CD8-positive, alpha-beta T cell (primary cell): ENCODE measurements at places on chromosomes 13 and 19.

GRCh38 chr13:113446488-113446854, 6.8 kb downstream of the ADPRHL1 start:
- no peak for DNase-seq

DNA sequence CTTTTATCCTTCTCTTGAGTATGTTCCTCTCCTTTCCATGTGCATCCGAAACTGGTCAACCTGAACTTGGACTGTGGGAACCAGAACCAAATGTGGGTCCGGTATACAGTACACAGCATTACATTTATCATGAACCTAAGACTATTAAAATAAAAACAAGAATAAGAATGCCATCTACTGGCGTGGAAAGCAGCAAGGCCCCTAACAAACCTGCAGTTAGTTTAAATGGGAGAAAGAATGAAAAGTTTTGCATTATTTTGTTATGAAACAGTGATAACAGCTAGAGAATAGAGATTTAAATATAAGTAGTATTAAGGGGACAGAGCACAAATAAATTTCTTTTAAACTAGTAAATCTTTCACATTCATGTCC, 159.5 kb downstream of the RBM26 start:
- no peak for DNase-seq

GRCh38 chr13:87057807-87058520, 613.2 kb upstream of the SLITRK5 start:
- DNase-seq = no peak

DNA sequence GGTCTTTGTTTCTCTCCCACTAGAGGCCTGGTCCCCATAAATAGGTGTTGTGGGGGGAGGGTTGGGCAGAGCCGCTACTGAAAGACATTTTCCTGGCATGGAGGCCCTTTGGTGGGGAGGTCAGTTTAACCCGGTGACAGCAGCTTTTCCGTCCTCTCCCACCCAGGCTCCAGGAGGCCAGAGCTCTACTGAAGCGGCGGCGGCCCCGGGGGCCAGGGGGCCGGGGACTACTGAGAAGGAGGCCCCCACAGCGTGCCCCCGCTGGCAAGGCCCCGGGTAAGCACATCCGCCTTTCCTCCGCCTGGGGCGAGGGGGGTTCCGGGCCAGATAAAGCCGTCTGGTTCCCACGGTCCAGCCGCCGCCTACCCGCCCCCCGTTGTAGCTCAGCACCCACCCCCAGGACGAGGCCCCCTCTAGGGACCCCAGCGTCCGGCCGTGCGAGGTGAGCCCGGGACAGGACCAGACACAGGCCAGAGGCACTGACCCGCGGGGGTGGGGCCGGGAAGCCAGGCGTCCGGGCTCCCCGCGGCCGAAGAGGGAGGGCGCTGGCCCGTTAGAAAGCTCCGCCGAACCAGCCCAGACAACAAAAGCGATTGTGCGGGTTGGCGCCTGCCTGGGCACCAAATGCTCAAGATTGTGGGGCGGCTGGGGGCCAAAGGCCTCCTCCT, 1.1 kb upstream of the LTBP4 start:
- DNase-seq = peak; percentile 32

GRCh38 chr13:85287528-85287927, 511.7 kb downstream of the SLITRK6 start:
- no peak for DNase-seq

GRCh38 chr19:3020321-3020960, 8.6 kb downstream of the TLE2 start:
- no peak for DNase-seq

GRCh38 chr19:2823646-2824045, 4.0 kb downstream of the ZNF554 start:
- no peak for DNase-seq

DNA sequence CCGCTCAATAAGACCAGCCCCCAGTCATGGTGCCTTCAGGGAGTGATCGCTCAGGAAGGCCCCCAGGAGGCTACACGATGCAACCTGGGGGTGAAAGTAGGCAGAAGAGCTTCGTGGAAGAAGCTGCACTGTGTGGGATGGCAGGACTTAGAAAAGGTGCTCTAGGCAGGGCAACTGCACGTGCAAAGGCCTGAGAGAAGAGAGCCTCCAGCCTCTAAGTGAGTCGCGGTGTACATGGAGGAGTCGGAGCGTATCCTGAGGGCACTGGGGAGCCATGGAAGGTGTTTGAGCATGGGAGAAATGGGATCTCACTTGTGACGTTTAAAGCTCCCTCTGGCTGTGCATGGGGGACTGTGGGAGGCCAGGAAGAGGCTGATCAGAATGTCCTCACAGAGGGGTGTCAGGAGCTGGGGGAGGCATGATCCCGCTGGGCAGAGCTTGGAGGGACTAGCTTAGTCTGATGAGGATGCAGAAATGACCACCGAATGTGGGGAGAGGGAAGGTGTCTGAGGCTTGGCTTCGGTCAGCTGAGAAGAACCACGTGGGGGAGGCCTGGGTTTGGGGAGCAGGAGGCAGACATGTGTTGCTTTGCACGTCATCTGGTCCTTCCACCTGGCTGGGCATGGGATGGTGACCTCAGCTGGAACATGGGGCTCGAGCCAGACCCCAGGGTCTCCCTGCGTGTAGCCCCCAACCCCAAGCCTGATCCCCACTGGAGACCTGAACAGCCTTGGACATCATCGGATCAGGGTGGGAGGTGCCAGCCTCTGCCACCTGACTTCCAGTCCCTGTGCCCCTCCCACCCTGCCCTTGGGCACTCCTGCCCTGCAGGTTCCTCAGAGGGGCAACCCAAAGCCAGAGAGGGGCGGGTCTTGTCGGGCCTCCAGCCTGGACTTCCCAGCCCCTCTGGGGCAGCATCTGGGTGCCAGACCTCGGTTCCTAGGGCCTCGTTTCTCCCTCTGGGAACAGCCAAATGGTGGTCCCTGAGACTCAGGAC, 1.1 kb downstream of the APC2 start:
- no peak for DNase-seq

GRCh38 chr13:50075619-50076097, 60.4 kb downstream of the KCNRG start:
- DNase-seq = no peak

- no peak for DNase-seq
Observed at GRCh38 chr13:84303035-84303434, 420.8 kb upstream of the SLITRK1 start.

DNA sequence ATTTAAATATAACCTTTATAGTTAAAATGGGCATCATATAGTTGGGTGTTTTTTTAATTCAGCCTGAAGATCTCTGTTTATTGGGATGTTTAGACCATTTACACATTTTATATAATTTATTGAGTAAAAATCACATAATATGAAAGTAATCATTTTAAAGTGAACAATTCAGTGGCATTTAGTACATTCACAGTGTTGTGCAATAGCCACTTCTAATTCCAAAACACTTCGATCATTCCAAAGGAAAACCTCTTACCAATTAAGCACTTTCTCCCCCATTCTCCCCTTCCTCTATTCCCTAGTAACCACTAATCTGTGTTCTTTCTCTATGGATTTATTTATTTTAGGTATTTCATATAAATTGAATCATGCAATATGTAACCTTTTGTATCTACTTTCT, 30.2 kb downstream of the ZNF527 start:
- DNase-seq = no peak

DNA sequence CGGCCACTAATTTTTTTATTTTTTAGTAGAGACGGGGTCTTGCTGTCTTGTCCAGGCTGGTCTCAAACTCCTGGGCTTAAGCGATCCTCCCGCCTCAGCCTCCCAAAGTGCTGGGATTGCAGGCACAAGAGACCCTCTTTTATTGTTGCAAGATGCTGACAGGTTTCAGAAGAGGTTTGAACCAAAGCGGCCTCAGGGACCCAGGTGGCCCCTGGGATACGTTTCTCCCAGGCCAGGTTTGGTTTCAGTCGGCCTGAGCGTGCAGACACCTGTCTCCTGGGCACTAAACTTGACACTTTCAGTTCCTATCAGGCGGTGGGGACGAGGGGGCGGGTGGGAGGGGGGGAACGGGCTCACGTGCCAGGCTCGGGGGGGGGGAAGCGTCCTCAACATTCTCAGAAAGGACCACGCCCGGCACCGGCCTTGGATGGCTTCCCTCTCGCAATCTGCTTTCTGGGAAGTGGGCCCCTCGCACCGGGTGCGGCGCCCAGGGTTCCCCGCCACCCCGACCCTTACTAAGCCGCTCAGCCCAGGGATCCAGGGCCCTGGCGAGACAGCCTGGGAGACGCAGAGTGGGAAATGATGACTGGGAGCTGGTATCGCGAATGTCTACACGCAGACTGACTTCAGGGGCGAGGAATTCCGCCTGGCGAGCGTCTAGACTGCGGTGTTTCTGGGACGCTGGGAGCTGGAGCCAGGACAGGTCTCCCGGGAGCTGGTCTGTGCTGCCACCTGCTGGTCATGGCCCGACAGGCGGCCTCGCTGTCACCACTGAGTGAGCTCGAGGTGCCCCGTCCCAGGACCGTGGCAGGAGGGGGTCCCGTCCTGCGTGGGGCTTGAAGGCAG, 91.6 kb downstream of the GNG7 start:
- peak; percentile 93 for DNase-seq

GRCh38 chr19:27717825-27718224, 1495.1 kb downstream of the UQCRFS1 start:
- DNase-seq = no peak

DNA sequence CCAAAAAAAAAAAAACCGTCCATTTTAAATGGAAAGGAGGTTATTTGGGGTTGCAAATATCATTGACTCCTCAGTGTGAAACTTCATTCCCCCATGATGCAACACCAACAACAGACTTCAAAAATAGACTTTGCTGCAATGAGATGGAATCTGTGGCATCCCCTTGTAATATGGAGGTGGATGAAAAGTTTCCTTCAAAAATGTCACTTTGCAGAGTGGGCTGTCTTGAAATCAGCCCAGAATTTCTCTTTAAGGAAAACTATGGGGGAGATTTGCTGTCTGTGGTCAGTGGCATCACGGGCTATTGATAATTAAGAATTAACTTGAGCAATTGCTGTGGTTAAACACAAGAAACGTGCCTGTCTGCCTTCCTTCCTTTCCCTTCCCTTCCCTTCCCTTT, 1.5 kb downstream of the GPR18 start:
- peak; percentile 42 for DNase-seq

DNA sequence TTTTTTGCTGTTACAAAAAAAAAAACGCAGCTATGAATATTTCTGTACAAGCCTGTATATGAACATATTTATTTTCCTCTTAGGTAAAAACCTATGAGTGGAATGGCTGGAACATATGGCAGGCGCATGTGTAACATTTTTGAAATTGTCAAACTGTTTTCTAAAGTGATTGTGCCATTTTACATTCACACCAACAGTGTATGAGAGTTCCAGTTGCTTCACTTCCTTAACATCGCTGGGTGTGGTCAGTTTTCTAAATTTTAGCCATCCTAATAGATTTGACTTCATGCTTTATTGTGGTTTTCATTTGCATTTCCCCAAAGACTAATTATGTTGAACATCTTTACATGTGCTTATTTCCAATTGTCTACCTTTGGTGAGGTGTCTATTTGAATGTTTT, 306.8 kb downstream of the KCNRG start:
- no peak for DNase-seq

- DNase-seq = no peak
Observed at GRCh38 chr13:66689628-66690027, 540.5 kb downstream of the PCDH9 start.

GRCh38 chr13:22789027-22789593, 391.7 kb upstream of the SGCG start:
- DNase-seq = no peak

- DNase-seq = no peak
Observed at GRCh38 chr19:47994209-47994802, at the start of gene ELSPBP1. ELSPBP1 (plus strand) TSS chr19:47994632; CDS start chr19:48008668, 14,036 bp downstream.

DNA sequence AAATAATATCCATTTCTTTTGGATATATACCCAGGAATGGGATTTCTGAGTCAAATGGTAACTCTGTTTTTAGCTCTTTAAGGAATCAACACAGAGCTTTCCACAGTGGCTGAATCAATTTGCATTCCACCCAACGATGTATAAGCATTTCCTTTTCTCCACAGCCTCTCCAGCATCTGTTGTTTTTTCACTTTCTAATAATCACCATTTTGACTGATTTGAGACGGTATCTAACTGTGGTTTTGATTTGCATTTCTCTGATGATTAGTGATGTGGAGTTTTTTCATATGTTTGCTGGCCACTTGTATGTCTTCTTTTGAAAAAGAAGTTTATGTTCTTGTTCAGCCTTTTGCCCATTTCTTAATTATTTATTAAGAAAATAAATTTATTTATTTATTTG, 352.2 kb upstream of the OBI1 start:
- no peak for DNase-seq

DNA sequence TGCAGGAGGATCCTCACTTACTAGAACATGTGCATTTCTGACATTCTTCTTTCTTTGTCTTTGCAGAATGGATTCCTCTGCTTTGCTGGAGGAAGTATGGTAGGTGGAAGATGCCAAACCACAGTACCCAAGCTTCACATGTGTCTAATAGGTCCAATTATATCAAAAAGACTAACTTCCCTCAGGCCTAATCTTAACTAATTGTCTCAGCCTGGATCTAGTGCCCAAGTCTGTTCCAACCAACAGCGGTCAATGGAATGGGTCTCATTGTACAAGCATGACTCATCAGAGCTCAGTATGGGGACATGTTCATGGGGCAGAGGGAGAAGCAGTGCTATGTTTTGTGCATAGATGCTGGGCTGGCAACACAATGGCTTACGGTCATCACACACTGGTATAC, 81.6 kb upstream of the CSNK1A1L start:
- no peak for DNase-seq

DNA sequence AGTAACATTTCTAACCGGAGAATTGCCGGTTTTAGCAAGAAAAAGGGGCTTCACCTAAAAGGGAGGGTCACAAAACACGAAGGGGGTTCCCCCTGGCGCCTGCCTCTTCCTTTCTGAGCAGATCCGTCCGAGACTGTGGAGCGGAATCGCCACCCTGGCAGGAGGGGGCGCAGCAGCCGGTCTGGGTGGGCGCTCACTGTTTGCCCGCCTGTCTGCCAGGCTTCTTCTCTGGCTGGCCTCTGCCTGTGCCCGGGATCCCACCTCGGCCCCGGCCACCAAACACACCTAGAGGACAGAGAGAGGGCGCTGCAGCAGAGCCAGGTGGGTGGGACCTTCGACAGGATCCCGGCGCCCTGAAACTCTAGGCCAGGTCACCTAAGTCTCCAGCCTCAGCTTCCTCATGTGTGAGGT, 15.6 kb downstream of the LSM4 start:
- peak; percentile 47 for DNase-seq

- DNase-seq = no peak
Observed at GRCh38 chr13:74444161-74444571, 310.0 kb upstream of the KLF12 start.

GRCh38 chr13:26095338-26095737, 43.5 kb upstream of the SHISA2 start:
- DNase-seq = no peak

GRCh38 chr13:112675366-112675756, 14.5 kb upstream of the ATP11A start:
- no peak for DNase-seq

DNA sequence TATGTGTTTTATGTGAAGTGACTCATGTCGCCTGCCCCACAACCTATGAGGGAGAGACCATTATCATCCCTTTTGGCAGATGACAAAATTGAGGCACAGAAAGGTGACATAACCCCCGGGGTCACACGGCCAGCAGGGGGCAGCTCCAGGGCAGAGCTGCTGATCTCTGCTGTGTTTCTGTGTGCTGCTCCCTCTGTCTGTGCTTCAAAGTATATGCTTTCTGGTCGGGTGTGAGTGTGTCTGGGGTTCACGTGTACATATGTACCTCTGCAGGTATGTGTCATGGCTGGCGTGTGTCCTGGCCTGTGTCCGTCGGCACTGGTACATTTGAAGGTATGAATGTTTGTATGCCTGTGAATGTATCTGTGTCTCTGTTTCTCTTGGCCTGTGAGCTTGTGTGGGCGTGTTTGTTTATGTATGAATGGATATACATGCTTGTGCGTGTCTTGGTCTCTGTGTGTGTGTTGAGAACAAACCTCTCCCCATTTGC, 7.1 kb downstream of the LIPE start:
- peak; percentile 71 for DNase-seq

- DNase-seq = no peak
Observed at GRCh38 chr13:113187883-113188665, 20.4 kb downstream of the PCID2 start.
